ENCODE measurements at places on chromosomes 13 and 19.

DNA sequence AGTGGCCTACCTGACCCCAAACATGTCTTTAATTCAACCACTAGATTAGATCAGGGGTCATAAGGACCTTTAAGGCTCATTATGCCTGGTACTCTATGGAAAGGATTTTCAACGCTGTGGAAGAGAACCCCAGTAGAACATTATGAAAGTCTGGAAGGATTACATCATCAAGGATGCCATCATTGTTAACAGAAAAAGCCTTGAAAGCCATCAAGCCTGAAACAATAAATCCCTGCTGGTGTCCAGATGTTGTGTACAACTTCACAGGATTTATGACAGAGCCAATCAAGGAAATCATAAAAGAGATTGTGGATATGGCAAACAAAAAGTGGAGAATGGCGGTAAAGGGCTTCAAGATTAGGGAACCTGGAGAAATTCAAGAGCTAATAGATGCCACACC is 59.7 kb downstream of the NAA16 start:
- DNase-seq, result no peak

GRCh38 chr19:42092350-42092749 is 16.4 kb downstream of the ZNF574 start:
- no peak for DNase-seq

- DNase-seq, result no peak
Measured at GRCh38 chr13:35164324-35164932, 222.4 kb downstream of the NBEA start.

DNA sequence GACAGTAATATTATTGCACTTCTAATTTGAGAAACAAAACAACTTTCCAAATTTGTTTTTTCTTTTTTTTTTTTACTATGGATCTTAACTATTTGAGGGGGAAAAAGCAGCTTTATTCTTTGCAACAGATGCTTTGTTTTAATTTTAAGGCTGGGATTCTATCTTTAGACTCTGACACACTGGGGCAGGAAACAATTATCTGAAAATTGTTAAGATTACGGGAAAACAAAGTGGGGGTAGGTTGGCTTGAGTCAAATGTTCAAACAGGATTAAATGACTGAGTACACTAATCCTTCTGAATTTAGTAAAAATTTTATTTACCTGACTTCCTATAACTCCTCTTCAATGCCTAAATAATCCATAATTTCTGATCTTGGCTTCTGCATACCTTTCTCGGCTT is 543.2 kb downstream of the SLITRK6 start:
- no peak for DNase-seq

DNA sequence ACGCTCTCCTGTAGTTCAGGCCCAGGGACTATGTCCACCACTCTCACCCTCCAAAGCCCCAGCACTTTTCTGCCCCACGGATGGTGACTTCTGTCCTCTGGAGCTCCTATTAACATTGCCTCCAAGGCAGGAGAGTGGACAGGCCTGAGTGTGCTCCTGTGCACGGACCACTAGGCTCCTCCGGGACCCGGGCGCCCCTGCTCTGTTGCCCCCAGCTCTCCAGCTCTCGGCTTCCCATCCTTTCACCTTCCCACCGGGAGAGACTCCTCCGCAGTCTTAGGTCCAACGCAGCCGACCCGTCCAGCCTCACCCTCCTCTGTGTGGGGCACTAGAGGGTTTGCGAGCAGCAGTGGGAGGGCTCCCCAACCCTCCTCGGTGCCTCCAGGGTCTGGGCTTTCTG is 30.4 kb downstream of the CAPN12 start:
- no peak for DNase-seq

GRCh38 chr13:98345107-98345935 is 168.3 kb upstream of the RNF113B start:
- DNase-seq, result no peak

- no peak for DNase-seq
Measured at GRCh38 chr19:18107235-18107634, 9.7 kb downstream of the MAST3 start.

- no peak for DNase-seq
Measured at GRCh38 chr13:43077046-43077445, 53.7 kb downstream of the DNAJC15 start.

GRCh38 chr19:57192077-57192420 is 749 bp downstream of the ZNF264 start:
- DNase-seq, result no peak

DNA sequence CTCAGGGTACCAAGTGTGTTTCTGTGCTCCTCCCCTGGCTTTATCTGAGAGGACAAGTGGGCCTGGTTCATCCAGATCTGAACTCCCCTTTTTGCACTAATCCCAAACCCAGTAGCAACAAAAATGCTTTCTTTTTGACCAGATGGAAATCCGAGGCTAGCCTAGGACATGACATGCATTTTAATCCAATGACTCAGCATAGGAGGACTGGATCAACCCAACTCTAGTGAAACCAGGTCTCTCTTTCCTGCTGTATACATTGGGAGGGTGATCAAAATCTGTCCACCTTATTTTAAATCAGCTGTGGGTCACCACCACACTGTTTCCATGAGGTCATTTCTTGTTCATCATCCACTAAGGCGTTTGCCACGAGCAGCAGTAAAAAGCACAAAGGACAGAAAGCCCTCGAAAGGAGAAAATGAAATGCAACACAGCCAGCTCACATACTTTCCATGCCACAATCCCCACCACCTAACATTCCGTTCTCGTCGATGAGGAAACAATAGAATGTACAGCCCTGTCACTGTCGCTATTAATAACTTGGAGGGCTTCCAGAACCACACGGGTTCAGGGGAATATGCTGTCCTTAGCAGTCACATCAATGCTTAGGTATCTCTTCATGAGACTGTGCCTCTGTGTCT is 543.0 kb downstream of the IRS2 start:
- no peak for DNase-seq

DNA sequence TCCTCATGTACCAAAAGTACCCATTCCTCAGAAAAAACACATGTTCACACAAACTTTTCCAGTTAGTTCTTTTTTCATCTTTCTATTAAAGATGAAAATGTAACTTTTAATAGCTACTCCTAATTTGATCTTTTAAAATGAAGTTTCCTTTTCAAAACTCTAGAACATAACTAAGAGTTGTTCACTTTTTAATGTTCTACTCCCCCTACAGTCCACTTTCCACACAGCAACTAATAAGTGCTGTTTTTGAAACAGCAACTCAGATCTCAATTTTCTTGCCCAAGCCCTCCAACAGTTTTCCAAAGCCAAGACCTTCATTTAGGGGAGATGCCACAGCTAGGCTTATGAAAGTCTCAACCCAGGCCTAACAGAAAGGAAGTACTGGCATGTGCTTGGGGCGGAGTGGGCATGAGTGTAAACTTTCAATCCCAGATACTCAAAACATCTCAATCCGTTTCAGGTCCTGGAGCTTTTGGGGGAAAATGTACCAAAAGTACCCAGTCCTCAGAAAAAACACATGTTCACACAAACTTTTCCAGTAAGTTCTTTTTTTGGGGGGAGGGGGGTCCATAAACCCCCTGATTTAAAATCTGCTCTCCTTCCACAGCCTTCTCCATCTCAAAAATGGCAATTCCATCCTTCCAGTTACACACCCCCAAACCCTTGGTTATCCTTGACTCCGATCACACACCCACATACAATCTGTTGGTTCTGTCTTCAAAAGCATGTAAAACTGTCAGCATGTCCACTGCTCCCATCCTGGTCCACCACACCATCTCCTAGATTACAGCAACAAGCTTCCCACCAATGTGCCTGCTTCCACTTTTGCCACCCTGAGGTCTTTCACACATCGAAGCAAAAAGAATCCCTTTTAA is 2.0 kb downstream of the FBL start:
- DNase-seq, result no peak

- no peak for DNase-seq
Measured at GRCh38 chr19:56955637-56956216, 115.2 kb upstream of the PEG3 start.

GRCh38 chr19:44954278-44954648 is 917 bp upstream of the CLPTM1 start:
- no peak for DNase-seq

DNA sequence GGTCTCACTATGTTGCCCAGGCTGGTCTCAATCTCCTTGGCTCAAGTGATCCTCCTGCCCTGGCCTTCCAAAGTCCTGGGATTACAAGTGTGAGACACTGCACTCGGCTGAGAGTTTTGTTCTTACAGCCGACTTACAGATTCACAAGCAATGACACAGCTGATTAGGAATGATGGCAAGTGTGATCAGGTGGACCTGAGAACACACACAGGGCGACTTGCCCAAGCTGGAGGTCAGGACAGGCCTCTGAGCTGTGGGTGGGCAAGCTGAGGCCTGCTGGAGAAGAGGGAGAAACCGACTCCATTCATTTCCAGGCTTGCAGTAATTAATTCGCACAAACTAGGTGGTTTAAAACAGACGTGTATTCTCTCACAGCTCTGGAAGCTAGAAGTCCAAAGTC is 8.1 kb upstream of the ATG4D start:
- no peak for DNase-seq

DNA sequence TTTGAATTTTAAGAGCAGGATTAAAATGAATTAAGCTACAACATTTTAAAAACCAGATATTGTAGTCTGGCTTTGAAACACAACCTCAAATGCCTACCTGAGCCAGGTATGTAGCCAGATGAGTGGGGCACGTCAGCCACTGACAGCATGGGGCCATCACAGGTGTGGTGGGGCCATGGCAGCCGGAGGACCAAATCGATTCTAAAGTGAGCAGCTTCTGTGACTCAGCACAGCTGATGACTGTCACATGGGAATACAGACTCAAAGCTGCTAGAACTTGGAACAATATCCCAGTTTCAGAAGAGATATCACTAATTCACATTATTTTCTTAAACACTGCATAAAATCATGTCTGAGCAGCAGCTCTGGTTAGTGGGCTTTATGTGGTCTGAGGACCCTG is 52.8 kb downstream of the SERP2 start:
- DNase-seq, result no peak

GRCh38 chr13:79445968-79446645 is 34.8 kb upstream of the NDFIP2 start:
- no peak for DNase-seq

GRCh38 chr19:16571822-16572331 is 338 bp downstream of the SLC35E1 start:
- DNase-seq, result no peak

DNA sequence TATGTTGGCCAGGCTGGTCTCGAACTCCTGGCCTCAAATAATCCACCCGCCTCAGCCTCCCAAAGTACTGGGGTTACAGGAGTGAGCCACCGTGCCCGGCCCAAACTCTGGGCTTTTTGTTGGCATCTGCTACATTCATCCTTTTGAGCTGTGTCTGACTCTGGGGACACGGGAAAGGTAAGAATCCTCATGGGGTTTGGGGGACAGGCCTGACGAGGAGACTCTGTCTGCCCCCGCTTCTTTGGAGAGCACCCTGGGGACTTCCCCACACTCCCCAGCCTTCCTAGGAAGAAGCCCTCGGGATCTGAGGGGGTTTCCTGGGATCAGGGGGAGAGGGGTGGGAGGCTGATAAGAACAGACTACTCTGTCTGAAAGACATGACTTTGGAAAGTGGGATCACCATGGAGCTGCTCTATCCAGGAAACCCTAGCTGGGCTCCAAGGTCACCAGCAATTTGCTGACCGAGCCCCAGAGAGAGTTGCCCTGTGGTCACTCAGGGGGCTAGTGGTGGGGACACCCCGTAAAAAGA is 8.1 kb upstream of the FCER2 start:
- no peak for DNase-seq

GRCh38 chr19:51421229-51422052 is 4.0 kb upstream of the SIGLEC10 start:
- DNase-seq, result no peak

- no peak for DNase-seq
Measured at GRCh38 chr13:29104461-29104860, 284.3 kb downstream of the MTUS2 start.

GRCh38 chr13:44015811-44016210 is 136.1 kb downstream of the LACC1 start:
- DNase-seq, result no peak

- no peak for DNase-seq
Measured at GRCh38 chr13:97515643-97516042, 81.7 kb downstream of the RAP2A start.

- no peak for DNase-seq
Measured at GRCh38 chr19:47549261-47549862, 23.6 kb downstream of the ZNF541 start.

DNA sequence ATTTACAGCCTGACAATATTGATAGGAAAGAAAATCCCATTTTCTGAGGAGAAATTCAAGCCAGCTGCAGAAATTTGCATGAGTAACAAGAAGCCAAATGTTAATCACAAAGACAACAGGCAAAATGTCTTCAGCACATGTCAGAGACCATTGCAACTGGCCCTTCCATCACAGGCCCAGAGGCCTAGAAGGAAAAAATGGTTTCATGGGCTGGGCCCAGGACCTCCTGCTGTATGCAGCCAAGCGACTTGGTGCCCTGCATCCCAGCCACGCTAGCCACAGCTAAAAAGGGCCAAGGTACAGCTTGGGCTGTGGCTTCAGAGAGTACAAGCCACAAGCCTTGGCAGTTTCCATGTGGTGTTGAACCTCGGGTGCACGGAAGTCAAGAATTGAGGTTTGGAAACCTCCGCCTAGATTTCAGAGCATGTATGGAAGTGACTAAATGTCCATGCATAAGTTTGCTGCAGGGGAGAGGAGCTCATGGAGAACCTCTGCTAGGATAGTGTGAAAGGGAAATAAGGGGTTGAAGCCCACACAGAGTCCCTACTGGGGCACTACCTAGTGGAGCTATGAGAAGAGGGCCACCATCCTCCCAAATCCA is 1474.0 kb downstream of the PCDH9 start:
- DNase-seq, result no peak

GRCh38 chr19:2097203-2097885 is 629 bp downstream of the IZUMO4 start:
- no peak for DNase-seq

GRCh38 chr13:42973581-42973980 is 18.5 kb downstream of the EPSTI1 start:
- no peak for DNase-seq

- no peak for DNase-seq
Measured at GRCh38 chr13:21826214-21827015, 155.5 kb downstream of the FGF9 start.

DNA sequence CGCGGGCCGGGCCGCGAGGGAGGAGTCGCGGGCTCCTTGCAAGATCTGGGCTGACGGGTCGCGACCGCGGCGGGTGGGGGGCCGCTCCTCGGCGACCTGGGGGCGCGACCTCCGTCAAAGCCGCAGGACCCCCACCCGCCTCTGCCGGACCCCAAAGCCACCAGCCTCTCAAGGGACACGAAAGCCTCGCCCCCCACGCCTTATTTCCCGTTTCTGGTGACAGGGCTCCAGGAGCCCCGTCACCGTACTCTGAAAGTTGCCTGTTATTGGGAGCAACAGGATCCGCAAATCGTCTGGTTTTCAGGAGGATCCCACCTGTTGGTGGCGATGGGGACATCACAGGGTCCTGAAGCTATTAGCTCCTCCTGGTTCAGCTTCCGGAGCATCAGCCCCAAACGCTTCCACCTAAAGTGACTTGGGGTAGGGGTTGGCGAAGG is 530 bp downstream of the MAU2 start:
- no peak for DNase-seq

Data from central memory CD8-positive, alpha-beta T cell (primary cell).